Activated naive CD4-positive, alpha-beta T cell treated with anti-CD3 and anti-CD28 coated beads for 36 hours (primary cell): ENCODE measurements at places on chromosomes 1 and 21. TPM values are rescaled to one million over a fixed set of nuclear protein-coding genes. Genes with fewer than 3 reads are reported as not detected.

- no peaks in the 10 kb centered on the region for H3K27me3 ChIP-seq
- DNase-seq: peak; percentile 61
- no peak overlapping the region for H3K4me3 ChIP-seq
- H3K4me1 ChIP-seq: no peaks in the 10 kb centered on the region
These were observed 9.3 kb downstream of the ARL8A start for GRCh38 chr1:202135221-202135721.

GRCh38 chr1:8010080-8010664, 15.9 kb downstream of the ERRFI1 start:
- no peak for DNase-seq
- no peaks in the 10 kb centered on the region for H3K36me3 ChIP-seq
- H3K27ac ChIP-seq: no peak overlapping the region
- H3K4me1 ChIP-seq: no peaks in the 10 kb centered on the region

DNA sequence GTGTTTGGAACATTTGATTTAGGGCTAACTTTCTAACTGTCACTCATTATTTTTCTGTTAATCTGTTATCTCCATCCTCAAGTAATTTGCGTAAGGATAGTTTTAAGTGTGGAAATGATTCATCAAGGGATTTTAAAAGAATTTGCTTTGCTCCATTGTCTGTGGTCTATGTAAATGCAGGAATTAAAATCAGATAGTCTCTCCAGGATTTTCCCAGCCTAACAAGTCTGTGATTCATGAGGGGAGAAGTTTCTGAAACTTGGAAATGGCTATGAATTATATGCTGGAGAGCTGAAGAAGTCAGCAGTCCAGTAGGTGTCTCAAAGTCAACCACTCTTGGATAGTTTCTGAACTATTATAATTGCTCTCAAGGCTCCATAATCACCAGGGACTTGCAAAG, 264.5 kb downstream of the MRPL39 start:
- H3K27ac ChIP-seq: no peak overlapping the region
- no peak overlapping the region for H3K4me3 ChIP-seq

DNA sequence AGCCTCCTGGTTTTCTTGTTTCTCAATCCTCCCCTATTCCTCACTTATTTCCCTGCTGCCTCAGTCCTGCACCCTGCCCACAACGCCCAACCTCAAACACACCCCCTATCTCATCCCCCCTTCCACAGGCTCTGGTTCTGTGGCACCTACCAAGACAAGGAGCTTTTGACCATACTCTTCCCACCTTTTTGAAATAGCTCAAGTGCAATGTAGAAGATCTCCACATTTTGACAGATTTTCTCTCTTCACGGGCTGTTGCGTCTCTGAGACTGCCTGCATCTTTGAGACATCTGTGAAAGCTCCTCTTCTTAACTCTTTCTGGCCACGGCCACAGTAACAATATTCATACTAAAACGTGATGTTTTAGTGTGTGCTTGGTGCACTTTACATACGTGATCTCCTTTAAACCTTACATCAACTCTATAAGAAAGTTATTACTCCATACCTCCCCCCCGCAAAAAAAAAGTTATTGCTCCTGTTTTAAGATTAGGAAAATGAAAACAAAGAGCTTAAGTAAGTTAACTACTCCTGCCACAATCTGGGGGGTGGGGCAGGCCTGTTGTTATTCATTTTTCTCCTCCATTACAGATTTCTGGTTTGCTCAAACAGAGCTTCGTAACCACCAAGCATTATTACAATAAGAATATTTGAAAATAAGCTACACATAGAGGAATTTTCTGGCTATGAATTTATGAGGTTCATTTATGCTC, 1.8 kb upstream of the SERBP1 start:
- no peaks in the 10 kb centered on the region for H3K27me3 ChIP-seq
- peaks cover 37% of the 10 kb centered on the region for H3K4me1 ChIP-seq
- peak overlapping the region; percentile 97 for H3K4me3 ChIP-seq
- H3K36me3 ChIP-seq: peaks cover 32% of the 10 kb centered on the region

DNA sequence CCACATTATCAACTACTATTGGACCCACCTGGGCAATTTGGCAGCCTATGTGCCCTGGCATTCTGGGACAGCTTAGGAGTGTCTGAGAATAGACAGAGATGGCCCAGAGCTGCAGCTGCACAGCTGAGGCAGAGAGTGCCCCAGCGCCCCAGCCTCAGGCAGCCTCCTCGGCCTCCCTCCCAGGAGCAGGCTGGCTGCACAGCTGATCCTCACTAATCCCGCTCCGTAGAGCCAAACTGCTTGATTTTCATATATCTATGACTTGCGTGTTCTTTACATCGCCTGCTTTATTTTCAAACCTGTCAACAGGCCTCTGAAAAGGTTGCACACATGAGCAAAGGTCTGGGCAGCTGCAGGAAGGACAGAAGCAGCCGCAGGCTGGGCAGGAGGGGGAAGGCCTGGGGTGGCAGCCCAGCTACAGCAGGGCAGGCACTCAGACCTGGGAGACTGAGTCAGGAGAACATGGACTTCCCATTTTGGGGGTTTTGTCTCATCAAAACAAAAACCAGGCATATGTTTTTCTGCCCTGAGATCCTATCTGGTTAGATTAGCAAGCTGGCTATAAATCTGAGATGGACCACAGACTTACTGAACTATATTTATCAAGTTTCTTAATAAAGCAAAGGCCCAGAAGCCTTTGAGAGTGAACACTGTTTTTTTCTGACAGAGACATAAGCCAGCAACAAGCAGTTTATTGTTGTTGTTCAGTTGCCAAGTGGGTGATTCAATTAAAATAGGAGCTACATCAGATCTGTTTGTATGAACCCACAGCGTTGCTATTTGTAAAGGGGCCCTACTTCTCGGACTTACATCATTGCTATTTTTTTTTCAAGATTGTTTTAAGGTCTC, 301.8 kb upstream of the DUSP10 start:
- no peak for DNase-seq
- H3K27me3 ChIP-seq: no peaks in the 10 kb centered on the region
- H3K4me1 ChIP-seq: peaks cover 5% of the 10 kb centered on the region
- H3K4me3 ChIP-seq: no peak overlapping the region

- H3K27ac ChIP-seq: no peak overlapping the region
- H3K4me3 ChIP-seq: no peak overlapping the region
- no peak for DNase-seq
- H3K27me3 ChIP-seq: peaks cover 7% of the 10 kb centered on the region
- no peaks in the 10 kb centered on the region for H3K4me1 ChIP-seq
These were observed 20.1 kb downstream of the FMO3 start for GRCh38 chr1:171110621-171111326.

DNA sequence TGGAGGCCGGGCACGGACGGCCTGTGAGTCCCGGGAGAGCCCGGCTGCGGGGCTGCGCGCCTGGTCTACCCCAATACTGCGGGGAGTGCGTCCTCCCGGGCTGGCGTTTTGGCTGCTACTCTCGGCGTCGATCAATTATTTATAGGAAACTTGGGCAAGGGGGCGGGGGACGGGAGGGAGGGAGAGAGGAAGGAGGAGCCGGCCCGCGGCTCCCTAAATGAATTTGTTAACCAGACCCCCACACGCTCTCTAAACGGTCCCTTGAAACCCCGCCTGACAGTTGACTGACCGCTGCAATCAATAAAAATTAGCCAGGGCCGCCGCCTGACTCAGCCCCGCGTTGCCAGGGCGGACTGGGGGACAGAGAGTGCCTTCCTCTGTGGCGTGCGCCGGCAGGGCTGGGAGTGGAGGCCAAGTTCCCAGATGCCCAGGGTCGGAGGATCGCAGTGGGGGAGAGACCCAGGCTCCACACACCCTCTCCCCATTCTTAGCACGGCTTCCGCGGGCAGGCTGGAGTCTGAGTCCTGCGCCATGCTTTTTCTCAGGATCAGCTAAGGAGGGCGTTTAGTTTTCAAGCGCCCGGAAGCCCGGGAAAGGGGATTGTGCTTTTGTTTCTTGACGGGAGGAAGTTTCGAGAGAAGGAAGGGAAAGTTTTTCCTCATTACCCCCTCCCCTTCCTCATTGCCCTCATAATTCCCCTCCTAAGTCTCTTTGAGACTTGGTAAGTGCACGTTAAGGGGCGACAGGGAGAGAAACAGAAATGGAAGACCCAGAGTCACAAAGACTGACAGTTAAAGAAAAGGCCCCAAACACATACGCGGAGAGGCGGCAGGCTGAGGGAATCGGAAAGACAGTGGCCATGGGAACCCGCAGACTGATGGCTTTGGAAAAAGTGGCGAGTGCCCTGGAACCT, 6.2 kb downstream of the PAX7 start:
- H3K4me1 ChIP-seq: peaks cover 49% of the 10 kb centered on the region
- H3K27ac ChIP-seq: no peak overlapping the region
- DNase-seq: no peak
- H3K27me3 ChIP-seq: peaks cover 94% of the 10 kb centered on the region
- no peaks in the 10 kb centered on the region for H3K36me3 ChIP-seq

DNA sequence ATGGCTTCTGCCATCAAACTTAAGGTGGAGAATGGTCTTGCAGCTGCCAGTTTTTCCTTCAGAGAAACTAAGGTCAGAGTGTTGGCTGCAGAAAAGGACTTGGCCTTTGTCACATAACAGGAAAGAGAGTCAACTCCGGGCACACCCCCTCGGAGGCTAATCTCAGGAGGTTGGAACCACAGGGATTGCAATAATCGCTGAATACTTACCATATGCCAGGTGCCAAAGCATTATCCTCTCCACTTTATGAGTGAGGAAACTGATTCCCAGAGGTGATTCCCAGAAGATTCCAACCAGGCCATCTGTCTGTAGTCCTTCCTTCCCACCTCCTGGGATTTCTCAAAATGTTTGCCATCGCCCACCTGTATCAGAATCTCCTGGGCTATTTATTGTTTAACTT, 54.0 kb downstream of the LACTBL1 start:
- peaks cover 3% of the 10 kb centered on the region for H3K27me3 ChIP-seq
- no peak overlapping the region for H3K27ac ChIP-seq
- no peaks in the 10 kb centered on the region for H3K4me1 ChIP-seq
- DNase-seq: no peak
- H3K4me3 ChIP-seq: no peak overlapping the region

- DNase-seq: no peak
- H3K36me3 ChIP-seq: no peaks in the 10 kb centered on the region
- no peak overlapping the region for H3K27ac ChIP-seq
- H3K27me3 ChIP-seq: peaks cover 6% of the 10 kb centered on the region
- H3K4me3 ChIP-seq: no peak overlapping the region
These were observed 195.1 kb upstream of the NR5A2 start for GRCh38 chr1:199832451-199832850.

GRCh38 chr1:194279975-194280374, 1093.6 kb upstream of the B3GALT2 start:
- H3K4me3 ChIP-seq: no peak overlapping the region
- peaks cover 3% of the 10 kb centered on the region for H3K36me3 ChIP-seq
- H3K27me3 ChIP-seq: no peaks in the 10 kb centered on the region
- no peak for DNase-seq
- H3K27ac ChIP-seq: no peak overlapping the region
- peaks cover 10% of the 10 kb centered on the region for H3K4me1 ChIP-seq

- no peaks in the 10 kb centered on the region for H3K36me3 ChIP-seq
- DNase-seq: no peak
- peaks cover 18% of the 10 kb centered on the region for H3K27me3 ChIP-seq
These were observed 258.6 kb downstream of the GRIK3 start for GRCh38 chr1:36775716-36776115.

- H3K27ac ChIP-seq: peak overlapping the region; percentile 91
- H3K4me3 ChIP-seq: peak overlapping the region; percentile 98
- peaks cover 16% of the 10 kb centered on the region for H3K36me3 ChIP-seq
- no peaks in the 10 kb centered on the region for H3K27me3 ChIP-seq
These were observed 514 bp downstream of the AGL start for GRCh38 chr1:99850459-99851291.

GRCh38 chr1:199089393-199090122, 450.7 kb downstream of the PTPRC start:
- H3K27ac ChIP-seq: no peak overlapping the region
- no peak overlapping the region for H3K4me3 ChIP-seq
- H3K36me3 ChIP-seq: no peaks in the 10 kb centered on the region
- H3K4me1 ChIP-seq: peaks cover 14% of the 10 kb centered on the region

DNA sequence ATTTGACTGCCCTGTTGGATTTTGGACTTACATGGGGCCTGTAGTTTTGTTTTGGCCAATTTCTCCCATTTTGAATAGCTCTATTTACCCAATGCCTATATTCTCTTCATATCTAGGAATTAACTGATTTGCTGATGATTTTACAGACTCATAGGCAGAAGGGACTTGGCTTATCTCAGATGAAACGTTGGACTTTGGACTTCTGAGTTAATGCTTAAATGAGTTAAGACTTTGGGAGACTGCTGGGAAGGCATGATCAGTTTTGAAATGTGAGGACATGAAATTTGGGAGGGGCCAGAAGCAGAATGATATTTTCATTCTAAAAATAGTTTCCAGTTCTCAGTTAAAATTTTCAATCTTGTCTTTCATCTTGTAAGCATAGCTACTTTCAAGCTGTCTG, 222.3 kb downstream of the COP1 start:
- H3K36me3 ChIP-seq: peaks cover 75% of the 10 kb centered on the region
- no peaks in the 10 kb centered on the region for H3K27me3 ChIP-seq
- no peak overlapping the region for H3K4me3 ChIP-seq
- no peak for DNase-seq

- no peaks in the 10 kb centered on the region for H3K36me3 ChIP-seq
- no peak within 1 kb of the TSS for H3K27ac ChIP-seq
- H3K4me3 ChIP-seq: peak within 1 kb of the TSS; percentile 90
- DNase-seq: peak; percentile 71
- no peaks in the 10 kb centered on the region for H3K27me3 ChIP-seq
These were observed at the start of gene FMO5 for GRCh38 chr1:147225193-147225730. Gene FMO5 (minus strand): TSS chr1:147225339. CDS start chr1:147225029, 310 bp downstream.

DNA sequence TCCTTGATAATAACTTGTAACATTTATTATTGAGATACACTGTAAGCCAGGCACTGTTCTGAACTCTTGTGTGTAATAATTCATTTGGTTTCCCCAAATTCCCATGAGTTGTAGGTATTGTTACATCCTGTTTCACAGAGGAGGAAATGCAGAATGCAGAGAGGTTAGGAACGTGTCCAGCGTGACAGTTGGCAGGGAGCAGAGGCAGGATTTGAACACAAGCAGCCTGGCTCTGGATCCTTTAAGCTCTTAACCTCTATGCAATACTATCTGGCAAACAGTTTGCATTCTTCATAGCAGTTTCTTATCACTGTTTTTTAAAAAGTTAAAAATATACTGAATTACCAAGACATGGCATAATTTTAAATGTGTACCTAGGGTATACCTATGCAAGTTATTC, 30.5 kb downstream of the EEIG2 start:
- H3K27ac ChIP-seq: no peak overlapping the region
- H3K27me3 ChIP-seq: no peaks in the 10 kb centered on the region
- no peak overlapping the region for H3K4me3 ChIP-seq
- H3K4me1 ChIP-seq: peaks cover 37% of the 10 kb centered on the region
- no peaks in the 10 kb centered on the region for H3K36me3 ChIP-seq

CTBS gene
- 21.1 TPM for total RNA-seq

TMEM82 gene
- total RNA-seq: not detected

B3GALT2 gene
- not detected for total RNA-seq

HAO2 gene
- total RNA-seq: not detected

LAMB3 gene
- total RNA-seq: 11.8 TPM

C1orf185 gene
- total RNA-seq: not detected

PIGV gene
- total RNA-seq: 10.6 TPM

S100A7 gene
- not detected for total RNA-seq
